Endothelial cell of umbilical vein (primary cell): ENCODE measurements at places on chromosomes 16 and 17.

GRCh38 chr16:50735629-50736122 lies 6.2 kb upstream of the CYLD start:
- no peak for DNase-seq

DNA sequence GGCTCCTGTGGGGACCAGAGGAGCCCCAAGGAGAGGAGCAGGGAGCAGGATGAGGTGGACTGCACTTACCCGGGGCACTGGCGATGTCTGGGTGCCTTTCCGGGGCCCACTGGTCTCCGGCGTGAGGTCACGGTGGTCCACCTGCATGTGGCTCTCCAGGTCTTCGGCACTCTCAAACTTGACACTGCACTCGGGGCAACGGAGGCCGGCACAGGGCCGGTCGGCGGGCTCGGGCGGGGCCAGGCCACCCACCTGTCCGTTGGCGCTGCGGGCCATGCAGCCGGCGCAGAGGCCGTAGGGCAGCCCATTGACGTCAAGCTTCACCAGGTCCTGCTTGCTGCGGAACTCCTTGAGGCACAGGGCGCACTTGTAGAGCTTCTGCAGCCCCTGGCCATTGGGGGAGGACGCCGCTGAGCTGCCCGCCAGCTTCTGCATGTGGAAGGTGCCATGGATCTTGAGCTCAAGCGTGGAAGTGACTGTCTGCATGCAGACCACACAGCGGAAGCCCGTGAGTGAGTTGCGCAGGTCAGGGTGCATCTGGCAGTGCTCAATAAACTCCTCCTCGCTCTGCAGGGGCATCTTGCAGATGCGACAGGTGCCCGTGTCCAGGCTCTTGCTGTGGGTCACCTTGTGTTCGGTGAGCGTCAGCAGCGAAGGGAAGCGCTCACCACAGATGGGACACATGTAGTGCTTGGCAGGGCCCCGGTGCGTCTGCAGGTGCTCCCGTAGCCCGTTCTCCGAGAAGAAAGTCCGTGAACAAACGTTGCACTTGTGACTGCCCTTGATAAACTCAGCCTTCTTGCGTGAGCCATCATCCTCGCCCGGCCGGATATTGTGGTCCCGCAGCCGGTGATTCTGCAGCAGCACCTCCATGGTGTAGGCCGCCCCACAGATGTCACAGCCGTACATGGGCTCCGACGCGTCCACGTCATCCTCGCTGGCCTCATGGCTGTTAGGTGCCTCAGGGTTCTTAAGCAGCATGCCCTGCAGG lies 220.0 kb downstream of the ZNF423 start:
- no peak for DNase-seq

- no peak for DNase-seq
Measured at GRCh38 chr17:75754378-75755204, 10.4 kb downstream of the GALK1 start.

DNA sequence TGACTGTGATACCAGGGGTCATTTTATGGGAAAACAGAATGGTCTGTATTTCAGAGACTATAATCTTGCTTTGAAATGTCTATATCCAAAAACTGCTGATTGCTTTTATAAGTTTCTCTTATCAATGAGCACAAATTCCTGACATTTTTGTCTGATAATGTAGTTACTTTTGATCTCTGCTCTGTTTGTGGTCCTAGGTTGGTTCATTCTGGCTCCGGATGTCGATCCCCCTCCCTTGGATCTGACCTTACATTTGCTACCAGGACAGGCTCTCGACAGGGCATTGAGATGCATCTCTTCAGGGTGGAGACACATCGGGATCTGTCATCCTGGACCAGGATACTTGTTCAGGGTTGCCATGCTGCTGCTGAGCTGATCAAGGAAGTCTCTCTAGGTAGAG lies 27.3 kb upstream of the VPS4A start:
- no peak for DNase-seq

- peak; percentile 18 for DNase-seq
Measured at GRCh38 chr16:84879569-84880487, 60.0 kb downstream of the CRISPLD2 start.

GRCh38 chr16:51112323-51112722 lies 38.7 kb downstream of the SALL1 start:
- DNase-seq: no peak

DNA sequence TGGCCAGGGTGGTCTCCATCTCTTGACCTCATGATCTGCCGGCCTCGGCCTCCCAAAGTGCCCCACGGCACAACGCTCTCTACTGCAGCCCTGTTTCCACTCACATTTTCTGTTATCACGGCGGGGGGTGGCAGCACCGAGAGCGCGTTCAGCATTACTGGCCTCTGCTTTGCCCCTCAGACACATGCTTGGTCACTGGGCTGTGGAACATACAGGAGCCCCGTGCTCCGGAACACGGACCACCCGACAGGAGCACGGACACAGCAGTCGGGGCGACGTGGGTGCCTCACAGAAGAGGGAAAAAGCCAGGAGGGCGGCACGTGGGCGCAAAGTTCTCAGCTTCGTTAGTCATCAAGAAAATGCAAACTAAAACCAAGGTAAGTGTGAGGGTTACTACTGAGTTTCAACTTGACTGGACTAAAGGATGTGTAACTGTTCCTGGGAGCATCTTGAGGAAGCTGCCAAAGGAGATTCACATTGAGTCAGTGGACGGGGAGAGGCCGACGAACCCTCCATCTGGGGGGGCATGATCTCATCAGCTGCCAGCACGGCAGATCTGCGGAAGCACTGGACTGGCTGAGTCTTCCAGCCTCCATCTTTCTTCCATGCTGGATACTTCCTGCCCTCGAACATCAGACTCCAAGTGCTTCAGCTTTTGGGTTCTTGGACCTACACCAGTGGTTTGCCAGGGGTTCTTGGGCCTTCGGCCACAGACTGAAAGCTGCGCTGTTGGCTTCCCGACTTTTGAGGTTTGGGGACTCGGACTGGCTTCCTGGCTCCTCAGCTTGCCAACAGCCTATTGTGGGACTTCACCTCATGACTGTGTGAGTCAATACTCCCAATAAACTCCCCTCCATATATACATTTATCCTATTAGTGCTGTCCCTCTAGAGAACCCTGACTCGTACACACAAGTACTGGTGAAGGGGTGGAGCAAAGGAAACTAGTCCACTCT lies 106.8 kb downstream of the ZNF778 start:
- DNase-seq: no peak

- DNase-seq: peak; percentile 72
Measured at GRCh38 chr16:85173981-85174751, 61.9 kb upstream of the CIBAR2 start.

GRCh38 chr17:9356488-9356911 lies 219.1 kb downstream of the STX8 start:
- DNase-seq: no peak

- DNase-seq: peak; percentile 49
Measured at GRCh38 chr16:27972500-27972899, 91.0 kb downstream of the GSG1L start.

DNA sequence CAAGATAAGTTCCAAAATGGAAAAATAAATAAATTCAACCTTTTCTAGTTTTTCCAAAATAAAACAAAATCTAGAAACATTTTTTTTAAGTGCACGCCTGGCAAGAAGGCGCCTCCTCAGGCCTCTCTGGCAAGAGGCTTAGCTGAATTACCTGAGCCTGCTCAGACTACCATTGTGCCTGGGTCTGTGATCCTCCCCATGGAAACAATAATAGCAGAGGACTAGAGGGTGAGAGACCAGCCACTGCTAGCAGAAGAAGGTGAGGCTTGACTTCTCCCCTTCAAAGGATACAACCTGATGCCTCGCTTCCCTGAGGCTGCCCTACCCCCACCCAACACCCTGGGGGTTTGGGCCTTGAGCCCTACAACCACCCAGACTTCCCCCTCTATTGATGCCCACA lies 14.8 kb downstream of the TERB1 start:
- DNase-seq: no peak

GRCh38 chr17:81453076-81453475 lies 57.8 kb downstream of the BAHCC1 start:
- no peak for DNase-seq

GRCh38 chr16:49778202-49778930 lies 77.5 kb downstream of the ZNF423 start:
- DNase-seq: no peak

GRCh38 chr17:6070913-6071511 lies 833 bp downstream of the WSCD1 start:
- peak; percentile 45 for DNase-seq

DNA sequence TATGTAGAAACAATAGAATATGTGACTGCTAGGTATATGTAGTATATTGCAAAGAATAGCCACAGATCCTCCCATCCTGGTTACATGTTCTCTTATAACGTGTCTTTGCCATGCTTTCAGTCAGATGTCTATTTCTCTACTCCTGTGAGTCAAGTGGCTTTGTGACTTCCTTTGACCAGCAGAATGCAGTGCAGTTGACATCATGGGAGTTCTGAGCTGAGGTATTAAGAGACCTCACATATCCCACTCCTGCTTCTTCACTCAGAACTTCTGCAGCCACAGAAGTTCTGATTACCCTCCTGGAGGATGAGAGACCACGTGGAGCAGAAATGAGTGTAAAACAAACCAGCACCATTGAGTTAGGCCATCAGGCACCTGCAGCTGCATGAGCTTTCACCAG lies 222.5 kb downstream of the PRKCA start:
- no peak for DNase-seq

GRCh38 chr17:58005031-58005727 lies 1.9 kb downstream of the SRSF1 start:
- no peak for DNase-seq

DNA sequence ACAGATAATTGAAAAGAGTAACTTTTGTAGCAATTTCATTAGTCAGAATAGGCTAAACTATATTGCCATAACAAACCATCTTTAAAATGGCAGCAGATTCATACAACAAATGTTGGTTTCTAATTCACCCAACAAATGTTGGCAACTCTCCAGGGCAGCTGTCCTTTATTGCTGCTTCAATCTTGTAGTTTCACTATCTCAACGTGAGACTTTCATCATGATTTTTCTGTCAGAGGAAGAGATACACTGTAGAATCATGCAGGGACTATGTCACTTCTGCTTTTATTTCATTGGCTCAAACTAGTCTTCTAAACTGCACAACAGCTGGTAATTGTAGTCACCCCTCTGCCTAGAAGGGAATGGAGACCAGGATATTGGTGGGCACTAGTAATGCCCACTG lies 174.2 kb downstream of the TANC2 start:
- peak; percentile 8 for DNase-seq

DNA sequence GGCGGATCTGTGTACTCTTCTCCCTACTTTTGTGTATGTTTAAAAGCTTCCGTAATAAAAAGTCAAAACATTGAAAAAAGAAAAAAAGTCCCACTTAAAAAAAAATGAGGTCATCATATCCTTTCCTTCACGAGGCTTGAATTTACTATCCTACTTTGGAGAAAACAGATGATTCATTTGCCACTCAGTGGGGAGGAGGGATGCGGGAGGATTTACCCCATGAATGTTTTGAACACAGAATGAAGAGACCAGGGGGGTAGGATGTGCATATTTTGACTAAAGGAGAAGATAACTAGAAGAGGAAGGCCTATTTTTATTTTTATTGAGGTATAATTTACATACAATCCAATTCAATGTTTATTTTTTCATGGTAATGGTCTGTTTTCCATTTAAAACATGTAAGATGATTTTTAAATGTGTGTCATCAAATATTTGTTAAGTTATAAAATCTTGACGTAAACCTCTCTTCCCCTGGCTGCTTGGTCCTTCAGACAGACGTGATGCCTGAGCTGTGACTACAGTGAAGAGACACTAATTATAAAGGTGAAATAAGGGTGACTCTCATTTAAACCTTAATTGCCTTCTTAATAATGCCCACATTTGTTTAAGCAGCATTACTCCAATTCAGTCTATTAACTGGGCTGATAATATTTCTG lies 135.4 kb upstream of the AXIN2 start:
- DNase-seq: peak; percentile 59

- no peak for DNase-seq
Measured at GRCh38 chr17:77746393-77746792, 212.1 kb upstream of the TNRC6C start.

- no peak for DNase-seq
Measured at GRCh38 chr16:19645557-19645981, 72.5 kb downstream of the KNOP1 start.

GRCh38 chr17:9108146-9108545 lies 86.8 kb downstream of the NTN1 start:
- DNase-seq: no peak

- DNase-seq: no peak
Measured at GRCh38 chr17:61284174-61284573, 115.5 kb upstream of the TBX2 start.

DNA sequence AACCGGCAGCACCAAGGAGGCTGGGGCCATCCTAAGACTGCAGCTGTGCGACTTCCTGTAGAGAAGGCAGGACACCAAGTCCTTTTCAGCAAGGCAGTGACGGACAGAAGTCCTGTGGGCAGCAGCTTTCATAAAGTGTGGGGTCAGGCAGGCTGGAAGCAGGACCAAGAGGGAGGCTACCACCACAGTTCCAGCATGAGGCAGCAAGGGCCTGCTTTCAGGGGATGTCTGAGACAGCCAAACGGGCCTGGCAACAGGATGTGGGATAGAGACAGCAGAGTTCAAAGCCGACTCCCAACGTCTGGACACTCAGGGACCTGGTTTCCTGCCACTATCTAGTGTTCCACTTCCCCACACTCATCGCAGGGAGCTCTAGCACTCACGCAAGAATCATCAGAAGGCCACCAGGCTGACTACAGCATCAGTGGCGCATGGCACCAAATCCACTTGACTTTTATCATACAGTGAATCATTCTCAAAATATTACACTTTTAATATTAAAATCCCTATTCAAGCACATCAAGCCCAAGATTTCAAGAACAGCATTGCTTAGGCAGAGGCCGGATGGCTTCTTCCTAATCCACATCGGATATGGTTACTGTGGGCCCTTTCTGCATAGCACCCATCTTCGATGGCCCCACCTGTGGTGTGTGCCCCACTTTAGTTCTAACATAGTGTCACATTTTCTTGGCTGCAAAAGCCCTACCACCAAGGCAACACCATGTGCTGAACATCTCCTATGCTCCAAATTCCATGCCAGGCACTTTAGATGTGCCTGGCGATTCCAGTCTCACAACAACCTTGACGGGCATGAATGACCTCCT lies 5.2 kb downstream of the USP7 start:
- peak; percentile 54 for DNase-seq

- DNase-seq: no peak
Measured at GRCh38 chr17:75574404-75575036, 13.1 kb upstream of the MYO15B start.

- DNase-seq: no peak
Measured at GRCh38 chr16:50836121-50836621, 94.3 kb downstream of the CYLD start.

- DNase-seq: peak; percentile 53
Measured at GRCh38 chr16:81526935-81527334, 82.3 kb downstream of the CMIP start.
